Mononuclear cell (primary cell): ENCODE measurements at places on chromosomes 7 and 10. TPM values are rescaled to one million over a fixed set of nuclear protein-coding genes. Genes with fewer than 3 reads are reported as not detected.

TDRD1 gene
- total RNA-seq = 0.10 TPM

HOXA13 gene
- under 0.01 TPM for total RNA-seq

SPDYE8 gene
- not detected for total RNA-seq

HTR5A gene
- under 0.01 TPM for total RNA-seq

CYP3A7 gene
- not detected for total RNA-seq

TMEM213 gene
- not detected for total RNA-seq

CTBP2 gene
- 6.4 TPM for total RNA-seq

ESYT2 gene
- 145 TPM for total RNA-seq

TFEC gene
- total RNA-seq = 7.8 TPM

NKX1-2 gene
- total RNA-seq = not detected

TMEM176A gene
- total RNA-seq = 2.1 TPM

AP3M1 gene
- 21.2 TPM for total RNA-seq
